Midbrain (tissue), 1 donor: ENCODE measurements at places on chromosomes 2 and 18.

GRCh38 chr2:215883799-215884198 lies 129.6 kb downstream of the MREG start:
- no peak for DNase-seq

GRCh38 chr2:136016836-136017235 lies 31.4 kb upstream of the DARS1 start:
- no peak for DNase-seq

DNA sequence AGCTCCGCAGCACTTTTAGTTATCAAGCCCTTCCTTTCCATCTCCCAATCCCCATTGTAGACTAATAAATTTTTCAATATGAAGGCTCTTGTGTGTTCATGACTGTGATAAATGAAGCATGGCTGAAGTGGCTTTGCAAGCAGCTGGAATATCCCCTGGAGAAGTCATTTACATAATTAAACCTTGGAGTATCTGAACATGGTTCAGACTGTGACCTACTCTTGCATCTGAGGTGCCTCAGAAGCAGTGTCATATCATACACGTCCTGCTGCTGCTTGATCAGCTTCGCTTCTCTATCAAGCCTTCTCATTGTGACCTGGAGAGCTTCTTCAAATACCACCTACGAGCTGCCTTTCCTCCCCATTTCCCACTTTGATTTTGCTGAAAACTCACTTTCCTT lies 48.4 kb upstream of the ZNF397 start:
- no peak for DNase-seq

- no peak for DNase-seq
Measured at GRCh38 chr2:109555346-109555900, 58.3 kb downstream of the SEPTIN10 start.

DNA sequence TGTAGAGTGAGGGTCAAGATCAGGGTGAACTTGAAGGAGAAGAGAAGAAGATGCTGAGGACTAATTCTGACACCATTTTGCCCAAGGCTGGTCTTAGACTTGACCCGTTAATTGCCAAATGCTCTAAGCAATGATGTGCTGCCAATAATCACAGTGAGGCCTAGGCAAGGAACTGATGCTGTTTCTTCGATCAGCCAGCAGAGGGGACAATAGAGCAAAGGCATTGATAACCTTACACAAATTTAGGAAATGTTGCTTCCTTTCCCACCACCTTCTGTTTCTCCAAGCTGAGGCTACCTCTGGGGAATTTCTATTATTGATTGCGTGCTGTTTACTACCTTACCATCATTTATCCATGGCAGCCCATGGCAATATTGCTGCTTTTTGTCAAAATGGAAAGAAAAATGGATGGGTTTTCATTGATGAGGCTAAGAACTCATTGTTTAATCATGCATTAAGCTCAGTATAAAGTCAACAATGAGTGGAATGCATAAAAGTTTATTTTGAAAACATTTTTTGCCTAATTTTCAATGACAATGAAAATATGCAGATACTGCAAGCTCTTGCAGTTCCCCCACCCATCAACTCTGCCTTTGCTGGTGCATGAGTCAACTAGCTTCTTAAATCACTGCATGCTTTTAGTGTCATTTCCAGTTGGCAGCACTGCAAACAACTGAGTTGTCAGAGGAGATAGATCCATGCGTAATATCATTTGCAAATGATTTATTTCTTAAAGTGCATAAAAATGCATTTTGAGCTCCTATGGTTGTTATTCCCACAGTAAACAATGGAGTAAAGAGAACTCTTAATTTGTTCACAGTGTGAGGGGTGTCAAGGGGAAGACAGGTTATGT lies 116.4 kb upstream of the NYAP2 start:
- DNase-seq = peak; percentile 4

DNA sequence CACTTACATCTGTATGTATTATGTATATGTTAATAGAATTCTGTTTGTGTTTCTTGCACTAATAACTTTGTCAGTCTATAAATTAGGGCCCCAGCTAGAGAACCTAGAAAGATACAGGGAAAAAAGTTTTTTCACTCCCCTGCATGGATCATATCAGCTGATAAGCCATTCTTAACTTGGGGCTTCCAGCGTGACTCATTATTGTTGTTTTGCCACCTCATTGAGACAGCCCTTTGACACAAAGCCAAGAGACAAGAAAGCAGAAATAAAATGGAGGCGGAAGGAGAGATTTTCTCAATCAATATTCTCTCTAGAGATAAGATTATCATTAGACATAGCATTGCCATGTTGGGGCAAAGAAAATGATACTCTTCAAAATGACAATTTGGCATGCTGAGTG lies 93.4 kb downstream of the AKAIN1 start:
- DNase-seq = no peak

- no peak for DNase-seq
Measured at GRCh38 chr18:13568443-13569392, 157.6 kb downstream of the FAM210A start.

DNA sequence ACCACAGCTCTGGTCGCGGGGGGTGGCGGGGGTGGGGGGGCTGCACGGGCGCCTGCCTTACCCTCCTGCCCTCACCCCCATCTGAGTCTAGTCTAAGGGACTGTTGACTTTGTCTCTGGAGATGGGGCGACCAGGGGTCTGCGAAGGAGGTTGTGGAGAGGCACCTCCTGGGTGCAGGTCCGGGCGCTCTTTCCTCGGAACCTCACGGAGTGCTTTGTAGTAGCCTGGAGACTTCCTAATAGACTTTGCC lies 141.3 kb downstream of the MEIS1 start:
- DNase-seq = no peak

GRCh38 chr18:37383036-37383785 lies 182.4 kb downstream of the CELF4 start:
- DNase-seq = no peak

- no peak for DNase-seq
Measured at GRCh38 chr18:58829263-58829662, 35.4 kb upstream of the ZNF532 start.
